Stimulated activated CD4-positive, alpha-beta T cell treated with anti-CD3 and anti-CD28 coated beads, Interleukin-2, amount 100 ng/mL, for 48 hours (primary cell): ENCODE measurements at places on chromosomes 4 and X.

GRCh38 chrX:101080326-101081124 is 1.8 kb downstream of the TMEM35A start:
- DNase-seq: no peak

DNA sequence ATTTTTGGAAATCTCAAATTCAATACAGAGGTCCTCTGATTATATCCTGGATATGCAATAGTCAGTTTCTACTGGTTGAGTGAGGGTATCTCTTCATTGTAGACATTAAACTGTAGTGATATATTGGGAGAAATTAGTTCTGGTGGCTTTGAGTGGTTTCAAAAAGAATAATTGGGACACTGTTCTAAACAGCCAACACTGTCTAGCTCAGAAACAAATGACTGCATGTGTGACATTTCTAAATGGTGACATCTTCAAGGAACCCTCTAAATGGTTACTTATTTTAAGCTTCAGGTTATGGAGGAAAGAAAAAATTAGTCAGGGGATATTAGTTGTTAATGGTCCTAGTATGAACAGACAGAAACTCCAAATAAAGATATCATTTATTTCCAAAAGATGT is 186.2 kb downstream of the LARP7 start:
- DNase-seq: no peak

GRCh38 chr4:109826719-109827118 is 1.1 kb upstream of the RRH start:
- no peak for DNase-seq

GRCh38 chr4:21512353-21512752 is 436.2 kb downstream of the KCNIP4 start:
- no peak for DNase-seq

- DNase-seq: peak; percentile 75
These were observed 4.9 kb upstream of the TLR8 start for GRCh38 chrX:12901486-12901885.

DNA sequence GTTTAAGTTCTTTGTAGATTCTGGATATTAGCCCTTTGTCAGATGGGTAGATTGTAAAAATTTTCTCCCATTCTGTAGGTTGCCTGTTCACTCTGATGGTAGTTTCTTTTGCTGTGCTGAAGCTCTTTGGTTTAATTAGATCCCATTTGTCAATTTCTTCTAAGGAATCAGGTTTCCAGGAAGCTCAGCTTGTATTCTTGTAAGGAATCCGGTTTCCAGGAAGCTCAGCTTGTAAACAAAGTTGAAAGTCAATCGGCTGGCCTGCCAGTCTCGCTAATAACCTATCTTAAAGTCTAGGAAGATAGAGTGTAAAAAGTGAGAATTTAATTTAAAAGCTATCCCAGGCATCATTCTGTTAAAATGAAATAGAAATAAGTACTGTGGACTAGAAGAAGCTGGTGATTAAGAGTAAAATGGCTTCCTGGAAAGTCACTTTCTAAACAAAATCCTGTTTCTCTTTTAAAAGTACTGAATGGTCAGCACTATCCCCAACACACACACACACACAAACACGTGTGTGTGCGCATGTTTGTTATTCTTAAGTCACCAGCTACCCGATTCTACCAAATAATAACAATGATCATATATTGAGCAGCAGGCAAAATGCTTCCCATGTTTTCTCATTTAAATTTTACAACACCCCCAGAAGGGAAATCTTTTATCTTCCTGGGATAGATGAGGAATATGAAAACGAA is 171.7 kb downstream of the PAPSS1 start:
- no peak for DNase-seq
